ENCODE measurements at places on chromosomes 6 and 20.

- DNase-seq = no peak
Observed at GRCh38 chr20:14709439-14709838, 372.0 kb upstream of the FLRT3 start.

DNA sequence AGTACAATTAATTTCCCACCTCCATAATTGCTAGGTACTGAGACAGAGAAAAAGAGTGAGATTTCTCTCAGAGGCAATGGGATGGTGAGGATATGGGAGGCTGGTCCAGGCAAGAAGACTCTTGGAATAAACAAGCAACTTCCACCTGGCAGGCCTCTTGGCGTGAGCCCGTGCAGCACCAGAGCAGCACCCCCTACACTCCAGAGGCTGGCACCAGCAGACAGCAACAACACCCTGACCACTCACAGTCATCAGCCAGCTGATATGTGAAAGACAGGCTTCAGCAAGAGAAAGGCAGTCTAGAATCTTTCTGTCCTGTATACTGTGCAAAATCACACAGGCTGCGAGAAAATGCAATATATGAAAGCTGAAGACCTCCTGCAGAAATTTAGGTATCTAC lies 59.7 kb downstream of the KIF13A start:
- no peak for DNase-seq

GRCh38 chr6:97717086-97717485 lies 434.1 kb upstream of the MMS22L start:
- no peak for DNase-seq

- peak; percentile 17 for DNase-seq
Observed at GRCh38 chr6:52328729-52329128, 33.2 kb upstream of the PAQR8 start.

DNA sequence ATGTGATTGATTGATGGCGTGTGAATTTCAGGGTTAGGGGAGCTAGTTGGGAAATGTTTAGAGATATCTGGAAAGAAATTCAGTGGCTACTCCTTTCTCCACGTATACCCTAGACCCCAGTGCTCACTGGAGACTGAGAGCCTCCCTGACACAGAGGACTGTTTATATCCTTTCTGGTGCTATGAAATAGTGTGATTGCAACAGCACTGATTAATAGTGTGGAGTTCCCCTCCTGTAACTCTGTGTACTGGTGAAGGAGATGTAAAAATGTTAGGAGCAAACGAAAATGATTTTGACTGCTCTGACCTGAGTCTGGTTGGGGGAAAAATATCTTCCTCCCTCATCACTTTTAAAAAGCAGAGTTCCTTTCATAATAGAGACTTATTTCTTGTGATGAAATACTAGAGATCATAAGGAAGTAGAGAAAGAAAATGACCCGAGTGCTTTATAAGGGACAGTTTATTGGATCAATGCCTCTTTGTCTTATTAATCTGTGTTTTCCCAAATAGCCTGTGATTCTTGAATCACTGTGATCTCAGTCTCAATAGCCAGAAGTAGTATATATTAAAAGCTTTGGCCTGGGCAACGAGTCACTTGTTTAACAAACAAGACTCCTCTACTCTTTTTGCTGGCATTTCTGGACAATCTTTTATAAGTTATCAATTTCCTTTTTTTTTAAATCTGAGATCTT lies 92.3 kb downstream of the RNF182 start:
- no peak for DNase-seq

- DNase-seq = no peak
Observed at GRCh38 chr6:22367346-22367745, 70.5 kb upstream of the PRL start.

- DNase-seq = no peak
Observed at GRCh38 chr6:31317036-31317435, 39.9 kb downstream of the HLA-B start.

DNA sequence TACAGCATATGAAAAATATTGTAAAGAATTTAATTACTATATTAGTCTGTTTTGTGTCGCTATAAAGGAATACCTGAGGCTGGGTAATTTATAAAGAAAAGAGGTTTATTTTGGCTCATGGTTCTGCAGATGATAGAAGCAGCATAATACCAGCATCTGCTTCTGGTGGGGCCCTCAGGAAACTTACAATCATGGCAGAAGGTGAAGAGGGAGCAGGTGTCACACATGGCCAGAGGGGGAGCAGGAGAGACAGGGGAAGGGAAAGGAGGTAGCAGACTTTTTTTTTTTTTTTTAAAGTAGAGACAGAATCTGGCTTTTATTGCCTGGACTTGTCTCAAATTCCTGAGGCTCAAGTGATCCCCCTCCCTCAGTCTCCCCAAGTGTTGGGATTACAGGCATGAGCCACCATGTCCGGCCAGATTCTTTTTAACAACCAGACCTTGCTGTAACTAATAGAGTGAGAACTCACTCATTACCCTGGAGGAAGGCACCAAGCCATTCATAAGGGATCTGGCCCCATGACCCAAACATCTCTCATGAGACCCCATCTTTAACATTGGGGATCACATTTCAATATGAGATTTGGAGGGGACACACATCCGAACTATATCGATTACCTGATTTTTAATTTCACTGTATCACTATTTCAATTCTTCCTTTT lies 64.6 kb downstream of the MAN1A1 start:
- no peak for DNase-seq

- DNase-seq = no peak
Observed at GRCh38 chr20:37256286-37256685, 5.3 kb downstream of the GHRH start.

DNA sequence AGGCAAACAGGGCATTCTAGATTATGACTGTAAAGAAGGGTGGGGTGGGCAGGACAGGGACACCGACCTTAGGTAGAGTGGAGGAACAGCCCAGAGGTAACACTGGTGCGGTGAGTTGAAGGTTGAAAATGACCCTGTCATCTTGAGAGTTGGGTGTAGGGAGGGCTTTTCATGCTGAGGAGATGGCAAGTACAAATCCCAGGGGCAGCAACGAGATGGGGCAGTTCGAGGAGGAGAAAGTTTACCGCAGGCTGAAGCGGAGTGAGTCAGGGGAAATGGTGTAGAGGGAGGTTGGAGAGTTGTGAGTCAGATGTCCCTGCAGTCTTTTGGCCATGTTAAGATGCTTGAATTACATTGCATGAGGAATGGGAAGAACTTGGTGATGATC lies 101.1 kb downstream of the HIVEP1 start:
- no peak for DNase-seq

DNA sequence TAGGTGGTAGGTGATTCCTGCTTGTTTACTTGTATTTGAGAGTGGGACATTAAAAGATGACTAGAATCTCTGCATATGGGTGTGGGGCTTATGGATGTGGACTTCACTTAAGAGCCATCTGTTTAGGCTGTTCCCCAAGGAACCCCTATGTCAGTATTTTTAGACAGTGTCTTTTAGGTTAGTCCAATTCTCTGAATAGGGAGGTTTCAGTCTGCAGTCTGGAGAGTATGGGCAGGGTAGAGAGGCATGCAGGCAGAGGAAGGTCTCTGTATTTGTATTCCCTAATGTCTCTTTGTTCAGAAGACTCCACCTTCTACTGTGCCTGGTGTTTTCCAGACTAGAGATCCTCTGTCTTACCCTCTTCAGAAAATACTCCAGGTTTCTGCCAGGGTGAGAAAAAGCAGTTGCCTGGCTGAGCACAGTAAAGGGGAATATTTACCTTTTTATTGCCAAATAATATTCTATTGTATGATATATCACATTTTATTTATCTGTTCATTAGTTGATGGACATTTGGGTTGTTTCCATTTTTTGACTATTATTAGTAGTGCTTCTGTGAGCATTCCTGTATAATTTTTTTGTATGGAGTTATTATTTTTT lies 19.1 kb downstream of the SLX4IP start:
- DNase-seq = peak; percentile 59

DNA sequence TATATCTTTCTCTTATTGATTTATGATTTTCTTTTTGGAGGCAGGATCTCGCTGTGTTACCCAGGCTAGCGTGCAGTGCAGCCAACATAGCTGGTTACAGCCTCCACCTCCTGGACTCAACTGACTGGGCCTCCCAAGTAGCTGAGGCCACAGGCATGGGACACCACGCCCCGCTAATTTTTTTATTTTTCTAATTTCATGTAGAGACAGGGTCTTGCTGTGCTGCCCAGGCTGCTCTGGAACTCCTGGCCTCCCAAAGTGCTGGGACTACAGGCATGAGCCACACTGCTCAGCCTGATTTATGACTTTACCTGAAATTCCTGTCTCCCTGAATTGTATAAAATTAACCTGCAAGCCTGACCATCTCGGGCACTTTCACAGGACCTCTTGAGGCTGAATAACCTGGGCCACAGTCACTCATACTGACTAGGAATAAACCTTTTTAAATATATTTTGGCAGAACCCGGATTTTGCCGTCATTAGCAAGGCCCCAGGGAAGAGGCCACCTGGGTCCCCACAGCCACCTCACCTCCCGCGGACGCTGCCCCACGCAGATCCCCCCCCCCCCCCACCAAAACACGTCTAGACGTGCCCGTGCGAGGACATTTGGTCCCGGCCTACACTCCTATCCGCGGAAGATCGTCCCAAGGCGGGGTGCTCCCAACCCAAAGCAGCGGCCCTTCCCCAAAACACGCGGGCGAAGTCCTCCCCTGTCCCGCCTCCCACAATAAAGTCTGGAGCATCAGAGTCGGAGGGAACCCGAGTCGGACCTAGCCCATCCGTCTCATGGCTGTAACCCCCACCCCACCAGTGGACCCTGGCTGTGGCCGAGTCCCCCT lies 902 bp downstream of the ZNF337 start:
- no peak for DNase-seq

- no peak for DNase-seq
Observed at GRCh38 chr6:163128324-163128723, 286.2 kb upstream of the QKI start.

DNA sequence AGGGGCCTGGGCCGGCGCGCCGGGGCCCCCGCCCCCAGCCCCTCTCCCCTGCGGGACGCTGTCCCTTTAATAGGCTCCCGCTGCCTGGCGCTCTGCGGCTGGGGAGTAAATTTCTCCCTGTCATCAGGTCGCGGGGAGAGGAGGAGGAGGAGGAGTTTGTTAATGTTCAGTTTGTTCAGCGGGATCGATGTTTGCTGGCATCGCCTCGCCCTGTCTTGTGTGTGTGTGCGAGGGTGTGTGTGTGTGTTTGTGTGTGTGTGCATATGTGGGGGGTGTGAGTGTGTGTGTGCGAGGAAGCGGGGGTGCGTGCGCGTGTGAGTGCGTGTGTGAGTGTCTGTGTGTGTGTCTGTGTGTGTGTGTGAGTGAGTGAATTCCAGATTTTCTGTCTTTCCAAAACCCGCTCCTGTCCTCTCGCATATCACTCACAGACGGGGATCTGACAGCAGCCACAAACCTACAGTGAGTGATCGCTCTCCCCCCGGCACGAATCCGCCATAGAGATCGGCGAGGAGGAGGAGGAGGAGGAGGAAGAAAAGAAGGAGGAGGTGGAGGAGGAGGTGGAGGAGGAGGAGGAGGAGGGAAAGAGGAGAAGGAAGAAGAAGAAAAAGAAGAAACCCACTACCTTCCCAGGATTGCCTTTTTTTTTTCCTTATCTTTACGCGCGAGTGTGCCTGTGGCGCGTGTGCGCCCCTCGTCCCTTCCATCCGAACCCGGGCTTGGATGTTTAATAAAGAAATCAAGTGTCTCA lies at the start of gene TSHZ2:
TSHZ2 (plus strand) TSS at position 169 of the 748 bp plus-strand sequence. CDS start 936 bp downstream, outside the sequence.
- peak; percentile 82 for DNase-seq

GRCh38 chr20:33262658-33263065 lies 20.4 kb upstream of the BPIFB1 start:
- peak; percentile 38 for DNase-seq

DNA sequence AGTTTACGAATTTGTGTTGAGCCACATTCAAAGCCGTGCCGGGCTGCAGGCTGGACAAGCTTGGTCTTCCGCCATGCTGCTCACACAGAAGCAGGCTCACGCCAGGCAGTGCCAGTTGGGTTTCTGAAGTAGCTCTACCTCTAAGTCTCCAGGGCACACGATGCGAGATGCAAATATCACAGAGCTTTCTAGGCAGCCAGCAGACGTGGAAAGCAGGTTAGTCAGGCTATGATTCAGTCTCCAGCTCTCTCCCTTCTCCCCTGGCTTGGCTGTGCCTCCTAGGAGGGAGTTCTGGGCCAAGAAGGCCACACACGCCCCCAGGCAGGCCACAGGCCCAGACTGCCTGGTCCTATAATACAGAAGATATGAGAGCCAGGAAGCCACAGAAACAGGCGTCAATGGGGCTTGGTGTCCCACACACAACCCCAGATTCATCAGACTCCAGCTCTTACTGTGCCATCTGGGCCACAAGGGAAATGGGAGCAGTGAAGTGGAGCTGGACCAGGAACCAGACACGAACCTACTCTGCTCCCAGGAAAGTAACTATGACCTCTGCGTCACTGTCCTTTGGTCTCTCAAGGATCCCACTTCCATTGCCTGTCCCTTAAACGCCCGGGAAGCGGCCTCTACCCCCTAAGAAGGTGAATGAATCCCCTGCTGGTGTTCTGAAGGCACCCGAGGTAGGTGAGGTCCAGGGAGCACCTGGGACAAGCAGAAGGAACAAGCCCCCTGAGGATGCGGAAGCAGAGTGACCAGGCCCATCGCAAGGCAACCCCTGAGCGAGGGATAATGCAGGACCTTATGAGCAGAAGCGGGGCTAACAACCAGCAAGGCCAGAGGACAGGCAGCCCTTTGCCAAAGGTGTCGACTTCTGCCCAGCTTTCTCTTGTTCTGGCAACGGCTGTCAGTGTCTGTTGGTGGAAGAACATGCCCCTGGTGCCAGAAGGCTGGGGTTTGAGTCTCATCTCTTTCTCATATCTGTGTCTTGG lies 61.2 kb downstream of the GFOD1 start:
- no peak for DNase-seq

DNA sequence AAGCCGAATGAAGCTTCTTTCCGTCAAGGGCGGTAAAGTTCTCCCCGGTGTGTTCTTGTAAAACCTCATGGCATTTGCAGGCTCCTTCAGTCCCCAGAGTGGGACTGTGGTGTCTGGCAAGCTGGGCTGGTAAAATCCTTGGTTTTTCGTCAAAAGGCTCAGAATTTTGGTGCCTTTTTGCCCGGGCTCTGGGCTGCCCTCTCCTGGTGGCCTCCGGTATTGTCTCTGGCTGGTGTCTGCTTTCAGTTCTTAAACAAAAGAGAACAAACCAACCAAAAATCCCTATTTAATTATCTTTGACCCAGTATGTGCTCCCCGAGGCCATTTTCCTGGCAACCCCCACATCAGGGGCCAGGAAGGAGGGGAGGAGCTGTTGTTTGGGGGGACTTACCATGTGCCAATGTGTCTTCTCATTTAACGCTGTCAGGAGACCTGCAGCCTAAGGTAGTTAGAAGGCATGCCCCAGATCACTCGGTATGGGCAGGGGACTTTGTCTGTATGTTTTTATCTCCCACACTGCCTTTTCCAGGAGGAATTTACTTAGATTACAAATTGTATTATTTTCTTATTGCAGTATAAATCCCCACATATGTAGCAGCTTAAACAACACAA lies 11.1 kb downstream of the CDH4 start:
- DNase-seq = no peak
